ENCODE measurements at places on chromosomes 16 and 17. TPM values are rescaled to one million over a fixed set of nuclear protein-coding genes. Genes with fewer than 3 reads are reported as not detected.

DNA sequence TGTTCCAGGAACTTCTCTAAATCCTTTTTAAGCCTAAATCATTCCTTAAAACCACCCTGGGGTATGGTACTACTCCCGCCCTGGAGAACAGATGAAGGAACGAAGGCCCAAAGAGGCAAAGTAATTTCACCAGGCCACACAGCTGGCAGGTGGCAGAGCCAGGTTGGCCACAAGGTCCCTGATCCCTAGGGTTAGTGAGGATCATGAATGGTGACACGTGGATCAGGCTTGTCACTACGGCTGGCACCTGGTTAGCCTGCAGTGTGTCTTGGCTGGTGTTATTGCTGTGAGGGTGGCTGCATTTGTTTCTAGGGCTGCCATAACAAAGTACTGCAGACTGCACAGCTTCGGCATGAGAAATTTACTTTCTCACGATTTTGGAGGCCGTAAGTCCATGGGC is 26.0 kb upstream of the ZNF423 start:
- no peak for DNase-seq

Gene SERPINF2
- total RNA-seq = 0.18 TPM

- no peak for DNase-seq
Measured at GRCh38 chr17:42133461-42134041, 10.9 kb downstream of the HSPB9 start.

Gene ZG16B
- 1.4 TPM for total RNA-seq

GRCh38 chr16:188674-189073 is 8.4 kb downstream of the HBQ1 start:
- DNase-seq = no peak
